Sigmoid colon (tissue), 7 donors: ENCODE measurements at places on chromosomes 1 and 21. TPM values are rescaled to one million over a fixed set of nuclear protein-coding genes. Genes with fewer than 3 reads are reported as not detected.

DNA sequence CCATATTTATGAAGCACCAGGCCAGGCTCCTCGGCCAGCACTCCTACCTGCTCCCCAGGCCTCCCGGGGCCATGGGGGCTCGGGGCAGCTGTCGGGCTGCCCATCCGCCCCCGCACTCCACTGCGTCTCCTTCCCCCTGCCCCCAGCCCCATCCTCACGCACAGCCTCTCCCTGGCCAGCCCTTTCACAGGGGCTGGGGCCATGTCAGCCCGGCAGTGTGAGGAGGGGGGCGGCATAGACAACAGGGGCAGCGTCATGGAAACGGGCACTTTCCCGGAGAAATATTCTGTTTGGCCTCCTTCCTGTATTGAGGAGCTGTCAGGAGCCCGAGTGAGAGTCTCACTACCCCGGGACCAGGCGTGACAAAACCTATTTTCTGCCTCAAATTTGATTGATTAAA, 87.3 kb downstream of the CASZ1 start:
- DNase-seq, result no peak

- no peak for DNase-seq
These were observed 59.6 kb downstream of the FBXO2 start for GRCh38 chr1:11594625-11595024.

- DNase-seq, result no peak
These were observed 29.3 kb downstream of the ZBTB8B start for GRCh38 chr1:32494196-32494595.

- no peak for DNase-seq
These were observed 9.3 kb downstream of the CHI3L2 start for GRCh38 chr1:111236806-111237205.

- DNase-seq, result no peak
These were observed 8.0 kb upstream of the LCE5A start for GRCh38 chr1:152502496-152503180.

DNA sequence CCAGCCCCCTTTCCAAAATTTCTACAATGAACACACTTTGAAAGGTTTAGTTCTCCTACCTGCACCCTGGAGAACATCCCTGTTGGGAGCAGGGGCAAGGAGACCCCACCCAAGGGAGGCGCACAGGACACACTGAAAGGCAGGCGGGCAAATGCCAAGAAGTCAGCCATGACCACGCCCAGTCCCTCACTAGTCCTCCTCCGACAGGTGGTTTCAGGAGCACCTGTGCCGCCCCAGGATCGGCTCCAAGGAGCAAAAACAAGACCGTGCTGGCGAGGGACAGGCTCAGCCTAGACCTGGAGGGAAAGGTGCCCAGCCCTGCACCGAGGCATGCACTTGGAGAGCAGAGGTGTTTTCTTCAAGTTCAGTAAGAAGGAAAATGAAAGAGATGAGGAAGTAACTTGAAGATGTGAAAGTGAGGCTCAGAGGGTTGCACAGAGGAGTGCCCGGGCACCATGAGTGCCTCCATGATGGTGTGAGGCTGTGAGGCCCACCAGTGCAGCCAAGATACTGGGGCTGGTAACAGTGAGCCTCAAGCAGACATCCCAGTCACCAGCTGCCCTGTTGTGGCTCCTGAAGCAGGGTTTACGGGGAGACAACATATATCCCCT, 19.6 kb upstream of the NADK start:
- DNase-seq, result no peak

The BNIPL gene
- total RNA-seq, result 0.28 TPM

The NBPF20 gene
- 0.36 TPM for total RNA-seq

DNA sequence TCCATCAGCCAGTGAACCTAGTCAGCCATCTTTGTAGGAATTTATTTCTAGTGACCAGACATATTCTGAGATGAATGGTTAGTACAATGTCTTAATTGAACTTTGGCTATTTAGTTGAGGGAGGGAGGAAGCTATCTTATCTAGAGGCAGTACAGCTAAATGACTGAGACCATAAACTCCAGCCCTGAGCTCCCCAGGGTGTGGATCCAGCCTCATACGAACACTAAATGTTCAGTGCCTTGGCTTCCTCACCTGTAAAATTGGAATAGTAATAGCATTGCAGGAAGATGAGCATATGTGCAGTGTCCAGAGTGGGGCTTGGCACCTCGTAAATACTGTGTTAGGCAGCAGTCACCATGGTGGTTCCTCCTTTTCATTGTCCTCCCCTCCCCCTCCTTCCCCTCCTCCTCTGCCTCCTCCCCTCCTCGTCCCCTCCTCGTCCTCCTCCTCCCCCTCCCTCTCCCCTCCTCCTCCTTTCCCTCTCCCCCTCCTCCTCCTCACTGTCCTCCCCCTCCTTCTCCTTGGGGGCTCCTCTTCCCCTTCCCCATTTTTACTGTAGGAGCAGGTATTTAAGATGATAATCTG, 108.2 kb downstream of the GALNT2 start:
- no peak for DNase-seq

DNA sequence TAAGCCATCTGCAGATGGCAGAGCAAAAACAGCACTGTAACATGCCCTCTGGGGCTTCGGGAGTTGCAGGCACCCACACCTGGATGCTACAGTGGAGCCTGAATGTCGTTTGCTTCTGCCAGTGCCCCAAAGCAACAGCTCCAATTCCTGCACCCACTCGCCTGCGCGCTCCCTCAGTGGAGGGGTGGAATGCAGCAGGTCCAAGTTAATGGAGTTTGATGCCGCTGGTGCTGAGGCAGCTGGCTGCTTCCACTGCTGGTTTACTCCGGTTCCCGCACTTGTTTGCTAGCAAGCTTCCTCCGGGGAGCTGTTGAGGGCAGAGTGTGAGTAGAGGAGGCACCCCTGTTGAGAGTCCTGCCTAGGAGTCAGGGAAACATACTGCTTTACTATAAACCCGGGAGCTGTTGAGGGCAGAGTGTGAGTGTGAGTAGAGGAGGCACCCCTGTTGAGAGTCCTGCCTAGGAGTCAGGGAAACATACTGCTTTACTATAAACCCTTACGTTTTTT, 584.0 kb upstream of the TMPRSS15 start:
- no peak for DNase-seq

The EPHA10 gene
- total RNA-seq, result 0.83 TPM

DNA sequence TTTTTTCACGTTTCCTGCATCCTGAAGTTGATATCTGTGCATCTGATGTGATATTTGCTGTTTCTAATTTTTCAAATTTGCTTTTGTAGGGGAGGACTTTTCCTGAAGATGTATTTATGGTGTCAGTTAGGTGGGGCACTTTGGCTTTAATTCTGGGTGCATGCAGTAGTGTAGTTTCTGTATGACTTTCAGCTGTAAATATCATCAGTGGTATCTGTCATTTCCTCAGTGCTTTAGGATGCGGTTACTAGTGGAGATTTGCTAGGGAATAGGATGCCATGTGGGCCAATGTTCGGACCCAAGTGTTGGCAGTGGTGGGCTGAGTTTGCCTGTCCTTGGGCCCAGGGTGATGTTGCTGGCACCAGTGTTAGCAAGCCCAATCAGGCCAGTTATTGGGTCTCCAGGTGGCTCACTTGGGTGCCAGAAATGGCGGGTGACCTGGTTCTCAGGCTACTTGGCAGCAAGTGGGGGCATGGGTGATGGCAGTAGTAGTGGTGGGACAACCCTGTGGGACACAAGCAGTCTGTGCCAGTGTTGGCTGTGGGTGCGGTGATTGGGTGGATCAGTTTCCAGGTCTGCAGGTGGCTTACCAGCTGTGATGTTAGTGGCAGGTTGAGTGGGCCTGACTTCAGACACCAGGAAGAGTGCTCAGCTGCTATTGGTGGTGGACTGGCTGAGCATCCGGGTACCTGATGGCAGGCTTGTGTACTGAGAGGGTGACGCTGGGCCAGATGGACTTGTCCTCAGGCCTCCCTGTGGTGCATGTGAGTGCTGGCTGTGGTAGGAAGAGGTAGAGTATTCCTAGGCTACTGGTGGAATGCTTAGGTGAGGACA, 24.4 kb downstream of the CD55 start:
- DNase-seq, result no peak

GRCh38 chr1:26138974-26139558, 19.8 kb upstream of the FAM110D start:
- no peak for DNase-seq

DNA sequence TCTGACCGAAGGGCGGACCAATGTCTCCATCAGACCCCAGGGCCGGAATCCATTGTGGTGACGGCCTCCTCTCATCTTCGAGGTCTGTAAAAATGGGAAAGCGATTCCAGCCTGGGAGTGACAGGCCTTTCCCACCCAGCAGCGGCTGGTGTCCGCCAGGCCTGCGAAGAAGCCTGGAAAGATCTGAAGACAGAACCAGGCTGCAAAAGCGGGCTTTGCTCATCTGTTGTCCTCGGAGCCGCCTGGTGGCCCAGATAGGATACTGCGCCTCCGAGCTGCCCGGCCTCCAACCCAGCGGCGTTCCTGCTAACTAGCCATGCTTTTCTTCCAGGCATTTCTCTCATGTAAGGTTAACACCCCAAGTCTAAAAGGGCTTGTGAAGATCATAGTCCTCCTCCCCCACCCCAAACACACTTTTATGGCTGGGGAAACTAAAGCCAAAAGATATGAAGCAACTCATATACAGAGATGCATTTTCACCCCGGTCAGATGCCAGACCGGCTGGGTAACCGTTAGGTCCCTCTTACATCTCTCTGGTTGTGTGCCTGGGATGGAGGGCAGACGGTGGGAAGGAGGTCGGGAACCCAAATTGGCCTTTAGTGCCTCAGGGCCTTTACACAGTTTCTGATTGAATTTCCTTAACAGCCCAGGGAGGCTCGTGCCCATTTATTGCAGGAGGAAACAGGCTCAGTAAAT, 1.9 kb upstream of the DHRS3 start:
- peak; percentile 97 for DNase-seq
